Heart left ventricle (tissue), 16 donors: ENCODE measurements at places on chromosomes 16 and 17.

- DNase-seq = no peak
Observed at GRCh38 chr16:8959921-8960787, 3.6 kb downstream of the USP7 start.

DNA sequence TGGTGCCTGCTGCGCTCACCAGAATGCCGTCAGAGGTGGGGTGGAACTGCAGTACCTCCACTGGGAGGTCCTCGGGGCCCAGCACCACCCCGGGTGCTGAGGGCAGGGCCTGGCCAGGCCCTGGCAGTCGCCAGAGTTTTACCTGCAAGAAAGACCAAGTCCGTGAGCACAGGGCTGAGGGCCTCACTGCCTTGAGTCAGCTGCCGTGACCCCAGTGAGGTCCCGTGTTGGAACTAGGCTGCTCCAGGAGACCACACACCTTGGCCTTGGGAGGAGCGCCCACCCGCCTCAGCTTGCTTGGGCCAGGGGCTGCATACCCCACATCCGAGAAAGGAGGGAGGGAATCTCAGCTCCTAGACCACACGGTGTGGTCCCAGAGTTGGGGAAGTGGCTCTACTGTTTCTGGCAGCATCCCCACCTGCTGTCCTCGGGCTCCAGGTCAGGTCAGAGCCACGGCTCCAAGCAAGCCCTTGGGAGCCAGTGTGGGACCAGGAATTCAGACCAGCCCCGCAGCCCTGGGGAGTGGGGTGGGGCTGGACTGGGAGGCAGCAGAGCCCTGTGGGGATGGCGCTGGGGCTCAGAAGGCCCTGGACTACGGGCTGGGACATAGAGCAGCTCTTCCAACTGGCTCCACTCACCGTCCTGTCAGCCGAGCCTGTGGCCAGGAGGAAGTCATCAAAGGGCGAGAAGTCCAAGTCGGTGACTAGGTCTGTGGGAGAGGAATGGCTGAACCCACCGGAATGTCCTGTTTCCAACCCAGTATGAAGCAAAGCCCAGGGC lies 8.7 kb downstream of the CORO7 start:
- no peak for DNase-seq

DNA sequence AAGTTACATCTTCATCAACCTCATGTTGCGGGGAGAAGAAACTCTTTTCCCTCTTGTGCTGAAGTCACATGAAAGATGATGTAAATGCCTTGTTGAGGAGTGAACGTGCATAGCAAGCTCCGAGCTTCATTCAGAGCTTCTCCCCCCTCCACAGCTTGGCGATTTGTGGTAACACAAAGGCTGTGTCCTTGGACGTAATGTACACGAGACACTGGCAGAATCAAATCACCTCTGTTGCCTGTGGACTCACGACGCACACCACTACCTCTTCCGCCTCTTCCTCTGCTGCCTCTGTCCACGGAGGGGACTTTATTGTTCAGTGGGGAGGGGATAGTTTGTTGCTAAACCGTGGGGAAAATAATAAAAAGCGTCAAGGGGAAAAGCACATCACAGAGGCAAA lies 54.9 kb upstream of the CHMP6 start:
- no peak for DNase-seq

- DNase-seq = no peak
Observed at GRCh38 chr17:50918933-50919296, 52.8 kb upstream of the TOB1 start.

- DNase-seq = no peak
Observed at GRCh38 chr17:74842146-74842598, 17.5 kb downstream of the GRIN2C start.

GRCh38 chr17:19646788-19647696 lies 1.5 kb upstream of the ALDH3A2 start:
- no peak for DNase-seq

DNA sequence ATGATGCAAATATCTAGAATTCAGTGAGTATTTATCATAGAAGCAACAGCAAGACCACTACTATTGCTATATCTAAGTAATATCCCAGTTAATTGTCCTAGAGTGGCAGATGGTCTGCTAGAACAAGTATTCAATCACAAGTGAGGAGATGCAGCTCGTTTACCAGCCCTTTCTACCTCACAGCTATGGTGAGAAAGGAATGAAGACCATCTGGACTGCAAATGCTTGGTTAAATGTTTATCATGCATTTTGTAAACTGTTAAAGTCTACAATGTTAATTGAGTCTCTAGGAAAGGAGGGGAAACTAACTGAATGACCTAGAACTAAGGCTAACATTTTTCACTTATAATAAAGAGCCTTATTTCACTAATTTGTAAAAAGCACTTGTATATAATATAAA lies 52.5 kb downstream of the CNOT1 start:
- no peak for DNase-seq

GRCh38 chr16:84841787-84842300 lies 22.1 kb downstream of the CRISPLD2 start:
- DNase-seq = no peak

- no peak for DNase-seq
Observed at GRCh38 chr16:20317117-20317516, 10.2 kb downstream of the GP2 start.

- DNase-seq = no peak
Observed at GRCh38 chr16:20853143-20853542, 46.8 kb downstream of the REXO5 start.

DNA sequence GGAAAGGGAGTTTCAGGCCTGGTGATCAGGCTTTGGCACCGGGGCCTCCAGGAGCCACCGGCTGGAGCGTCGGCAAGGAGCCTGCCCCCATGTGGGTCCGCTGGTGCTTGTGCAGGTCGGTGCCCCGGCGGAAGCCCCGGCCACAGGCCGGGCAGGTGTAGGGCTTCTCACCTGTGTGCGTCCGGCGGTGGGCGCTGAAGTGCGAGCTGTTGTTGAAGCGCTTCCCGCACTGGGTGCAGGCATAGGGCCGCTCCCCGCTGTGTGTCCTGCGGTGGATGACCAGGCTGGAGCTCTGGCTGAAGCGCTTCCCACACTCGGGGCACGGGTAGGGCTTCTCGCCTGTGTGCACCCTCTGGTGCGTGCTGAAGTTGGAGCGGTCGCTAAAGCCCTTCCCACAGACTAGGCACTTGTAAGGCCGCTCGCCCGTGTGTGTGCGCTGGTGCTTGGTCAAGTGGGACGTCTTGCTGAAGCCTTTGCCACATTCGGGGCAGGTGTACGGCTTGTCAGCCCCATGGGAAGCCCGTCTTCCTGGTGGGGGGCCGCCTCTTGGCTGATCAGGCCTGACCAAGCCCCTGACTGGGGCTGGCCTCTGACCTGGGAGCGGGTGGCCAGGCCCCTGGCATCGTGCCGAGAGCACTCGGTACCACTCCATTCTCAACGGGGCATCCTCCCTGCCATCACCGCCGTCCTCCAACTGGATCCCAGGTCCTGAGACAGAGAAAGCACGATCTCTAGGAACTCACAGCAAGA lies 14.4 kb downstream of the ZNF500 start:
- DNase-seq = no peak
